ENCODE measurements at places on chromosomes 7 and 10.

DNA sequence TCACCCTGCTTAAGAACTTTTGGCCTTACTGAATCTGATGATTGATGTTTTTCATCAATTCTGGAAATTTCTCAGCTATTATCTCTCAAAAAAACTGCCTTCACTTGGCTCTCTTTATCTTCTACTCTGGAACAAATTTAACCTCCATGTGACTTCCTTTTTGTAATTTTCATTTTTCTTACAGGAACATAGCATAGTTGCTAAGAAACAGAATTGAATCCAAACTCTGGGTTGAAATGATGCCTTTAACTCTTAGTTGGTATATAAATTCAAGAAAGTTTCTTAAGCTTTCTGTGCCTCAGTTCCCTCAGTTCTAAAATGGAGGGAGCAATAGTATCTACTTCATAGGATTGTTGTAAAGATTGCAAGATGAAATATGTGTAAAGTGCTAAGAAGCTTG is 19.8 kb downstream of the GPR141 start:
- ATAC-seq = no peak

DNA sequence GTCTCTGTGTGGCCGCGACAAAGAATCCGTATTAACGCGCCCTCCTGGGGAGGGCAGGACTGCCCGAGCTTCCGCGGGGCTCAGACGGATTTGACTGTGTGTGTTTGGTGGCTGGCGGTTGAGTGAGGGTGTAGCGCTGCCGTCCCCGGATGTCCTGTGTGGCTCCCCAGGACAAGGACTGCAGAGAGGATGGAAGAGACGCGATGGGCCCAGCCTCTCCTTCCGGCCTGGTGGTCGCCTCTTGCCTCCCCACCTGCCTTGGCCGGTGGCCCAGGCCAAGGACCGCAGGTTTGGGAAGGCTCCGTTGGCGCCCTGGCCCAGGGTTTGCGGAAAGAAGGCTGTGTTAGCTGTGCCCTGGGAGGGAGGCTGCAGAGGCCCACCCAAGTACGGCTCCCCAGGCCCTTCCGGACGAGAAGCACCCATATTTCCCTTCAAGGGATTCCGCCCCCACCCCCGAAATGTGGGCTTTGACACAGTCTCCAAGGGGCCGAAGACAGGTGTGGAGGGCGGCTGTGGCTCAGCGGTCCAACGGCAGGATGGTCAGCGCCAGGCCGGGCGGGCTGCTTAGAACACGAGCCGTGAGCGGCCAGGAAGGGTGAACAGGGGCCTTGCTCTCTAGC is 2.3 kb downstream of the UNCX start:
- no peak for ATAC-seq

DNA sequence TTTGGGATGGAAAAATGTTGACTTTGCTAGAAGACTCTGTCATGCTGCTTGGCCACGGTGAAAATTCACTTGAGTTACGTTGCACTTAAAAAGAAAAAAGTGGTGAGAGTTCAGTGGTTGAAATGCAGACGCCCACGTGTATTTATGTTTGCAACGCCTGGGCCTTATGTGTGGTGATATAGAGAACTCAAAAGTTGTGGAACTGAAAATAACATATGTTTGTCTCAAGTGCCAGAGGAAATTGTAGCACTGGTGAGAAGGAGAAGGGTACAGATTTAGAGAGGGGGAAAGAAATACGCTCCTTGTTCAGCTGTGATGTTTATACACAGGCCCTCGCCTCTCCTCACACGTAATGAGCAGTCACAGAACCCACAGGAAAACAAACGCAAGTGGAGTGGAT is 73.6 kb downstream of the EMX2 start:
- no peak for ATAC-seq

DNA sequence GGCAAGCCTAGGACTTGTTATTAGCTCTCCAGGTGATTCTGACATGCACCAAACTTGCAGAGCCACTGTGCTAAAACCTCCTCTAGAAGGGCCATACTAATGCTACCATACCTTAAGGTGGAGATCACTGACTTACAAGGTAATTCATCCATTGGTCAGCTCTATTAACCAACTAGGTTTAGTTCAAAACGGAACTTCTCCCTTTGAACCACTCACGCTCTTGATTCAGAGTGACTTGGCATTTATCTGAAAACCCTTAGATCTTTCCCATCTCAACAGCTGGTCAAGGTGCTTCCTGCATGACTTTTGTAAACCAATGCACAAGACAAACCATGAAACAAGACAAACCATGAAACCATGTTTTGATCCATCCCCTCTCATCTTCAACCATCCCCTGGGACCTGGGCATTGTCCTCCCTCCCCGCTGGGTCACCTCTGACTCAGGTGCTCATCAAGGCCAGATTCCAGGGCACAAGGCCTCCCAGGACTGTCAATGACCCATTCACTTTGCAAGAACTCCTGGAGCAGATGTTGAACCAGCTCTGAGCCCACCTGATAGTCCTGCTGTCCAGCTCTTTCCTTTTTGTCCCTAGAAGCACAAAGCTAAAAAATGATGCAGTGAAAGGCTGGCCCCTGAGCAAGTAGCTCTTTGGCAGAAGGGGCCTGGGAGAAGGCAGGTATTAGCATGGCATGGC is 18.8 kb downstream of the IMPDH1 start:
- ATAC-seq = no peak

DNA sequence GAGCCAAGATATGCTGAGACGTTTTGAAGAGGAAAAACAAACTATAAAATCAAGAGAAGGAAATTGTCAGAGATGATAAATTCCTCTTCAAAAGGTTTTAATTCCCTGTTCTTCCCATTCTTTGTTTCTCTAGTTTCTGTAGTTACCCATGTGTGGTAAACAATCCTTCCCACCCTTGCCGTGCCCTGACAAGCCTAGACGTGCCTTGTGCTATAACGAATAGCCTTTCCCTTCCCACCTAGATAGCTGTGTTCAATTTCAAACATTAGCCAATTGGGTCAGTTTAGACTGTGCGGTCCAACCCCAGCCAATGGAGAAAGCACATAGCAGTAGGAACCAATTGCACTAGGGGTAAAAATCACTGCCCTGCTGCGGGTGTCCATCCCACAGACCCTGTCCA is 138.1 kb downstream of the RALA start:
- ATAC-seq = no peak

GRCh38 chr10:130141878-130142277 is 5.7 kb downstream of the GLRX3 start:
- ATAC-seq = peak; percentile 40

DNA sequence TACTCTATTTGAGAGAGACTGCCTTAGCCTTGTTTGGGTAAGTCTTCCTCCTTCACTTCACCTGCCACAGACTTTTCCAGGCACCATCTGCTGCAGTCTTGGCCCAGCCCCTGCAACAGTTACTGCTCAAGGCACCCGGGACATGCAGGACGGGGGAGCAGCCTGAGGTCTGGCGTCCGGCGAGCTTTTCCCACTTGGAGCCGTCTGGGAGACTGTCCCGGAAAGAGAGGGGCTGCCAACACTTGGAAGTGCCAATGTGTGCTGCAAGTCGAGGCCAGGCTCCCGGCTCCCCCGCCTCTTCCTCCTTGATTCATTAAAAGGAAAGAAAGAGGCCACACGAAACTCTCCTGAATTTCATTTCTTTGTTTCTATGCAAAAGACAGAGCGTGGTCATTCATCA is 13.7 kb downstream of the HTRA1 start:
- ATAC-seq = peak; percentile 11

DNA sequence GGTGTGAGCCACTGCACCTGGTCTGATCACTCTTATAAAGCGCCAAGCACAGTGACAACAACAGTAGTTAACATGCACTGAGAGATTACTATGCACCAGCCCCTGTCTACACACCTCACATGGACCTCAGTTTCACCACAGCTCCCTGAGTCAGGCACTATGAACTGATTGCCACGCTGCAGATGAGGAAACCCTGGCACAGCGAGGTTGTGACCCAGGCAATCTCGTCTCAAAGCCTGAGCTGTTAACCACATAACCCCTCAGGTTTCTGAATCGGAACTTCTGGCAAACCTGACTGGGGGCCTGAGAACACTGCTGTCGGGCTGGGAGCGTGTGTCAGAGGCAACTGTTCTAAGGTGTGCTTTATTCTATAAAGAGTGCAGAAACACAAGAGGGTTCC is 150.8 kb downstream of the RNF216 start:
- ATAC-seq = no peak

- no peak for ATAC-seq
Observed at GRCh38 chr7:139702313-139702731, 75.5 kb downstream of the HIPK2 start.

DNA sequence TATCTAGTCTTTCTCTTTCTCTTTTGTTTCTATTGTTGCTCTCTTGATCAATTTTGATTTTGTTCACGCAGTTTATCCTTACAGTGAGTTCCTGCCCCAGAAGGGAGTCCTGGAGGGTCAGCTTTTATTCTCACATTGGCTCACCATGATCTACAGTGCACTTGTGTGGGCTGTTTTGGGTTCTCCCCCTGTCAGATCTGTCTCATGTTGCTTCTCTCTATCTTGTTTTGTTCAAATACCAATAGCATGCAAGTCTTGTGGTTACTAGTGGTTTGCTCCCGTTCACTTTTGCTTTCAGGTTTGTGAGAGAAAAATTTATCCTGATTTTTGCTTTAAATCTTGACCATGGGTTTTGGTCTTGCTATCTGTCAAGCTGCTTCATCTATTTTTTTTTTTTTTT is 74.3 kb downstream of the PTN start:
- ATAC-seq = no peak

DNA sequence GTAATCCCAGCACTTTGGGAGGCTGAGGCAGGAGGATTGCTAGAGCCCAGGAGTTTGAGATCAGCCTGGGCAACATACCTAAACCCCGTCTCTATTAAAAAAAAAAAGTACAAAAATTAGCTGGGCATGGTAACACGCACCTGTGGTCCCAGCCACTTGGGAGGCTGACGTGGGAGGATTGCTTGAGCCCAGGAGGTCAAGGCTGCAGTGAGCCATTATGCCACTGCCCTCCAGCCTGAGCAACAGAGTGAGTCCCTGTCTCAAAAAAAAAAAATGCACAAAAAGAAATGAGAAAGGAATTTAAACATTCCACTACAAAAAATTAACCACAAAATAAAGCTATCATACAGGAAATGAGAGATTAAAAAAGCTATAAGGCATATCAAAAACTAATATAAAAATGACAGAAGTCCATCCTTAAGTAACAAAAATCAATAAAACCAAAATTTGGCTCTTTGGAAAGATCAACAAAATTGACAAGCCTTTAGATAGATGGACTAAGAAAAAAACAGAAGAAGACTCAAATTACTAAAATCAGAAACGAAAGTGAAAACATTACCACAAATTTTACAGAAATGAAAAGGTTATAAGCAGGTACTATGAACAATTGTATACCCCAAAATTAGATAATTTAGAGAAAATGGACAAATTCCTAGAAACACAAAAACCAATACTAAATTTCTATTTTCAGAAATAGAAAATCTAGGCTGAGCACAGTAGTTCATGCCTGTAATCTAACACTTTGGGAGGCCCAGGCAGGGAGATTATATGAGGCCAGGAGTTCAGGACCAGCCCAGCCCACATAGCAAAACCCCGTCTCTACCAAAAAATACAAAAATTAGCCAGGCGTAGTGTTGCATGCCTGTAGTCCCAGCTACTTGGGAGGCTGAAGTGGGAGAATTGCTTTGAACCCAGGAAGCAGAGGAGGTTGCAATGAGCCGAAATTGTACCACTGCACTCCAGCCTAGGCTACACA is 42.4 kb upstream of the NANOS1 start:
- ATAC-seq = no peak

DNA sequence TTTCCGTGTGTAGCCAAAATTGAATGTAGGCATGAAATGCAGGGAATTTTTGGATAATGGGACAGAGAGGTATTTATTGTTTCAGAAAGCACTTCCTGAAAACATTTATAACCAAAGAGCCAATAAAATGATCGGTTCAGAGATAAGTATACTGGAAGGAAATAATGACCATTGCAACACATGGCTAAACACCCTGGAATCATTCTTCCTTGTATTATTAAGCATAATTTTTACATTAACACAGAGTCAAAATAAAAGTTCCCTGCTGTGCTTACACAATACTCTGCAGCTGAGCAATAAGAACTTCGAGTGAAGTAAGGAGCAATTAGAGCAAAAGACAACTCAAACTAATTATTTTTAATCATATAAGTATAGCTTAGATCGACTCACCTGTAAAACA is 648.3 kb downstream of the TNS3 start:
- ATAC-seq = no peak

DNA sequence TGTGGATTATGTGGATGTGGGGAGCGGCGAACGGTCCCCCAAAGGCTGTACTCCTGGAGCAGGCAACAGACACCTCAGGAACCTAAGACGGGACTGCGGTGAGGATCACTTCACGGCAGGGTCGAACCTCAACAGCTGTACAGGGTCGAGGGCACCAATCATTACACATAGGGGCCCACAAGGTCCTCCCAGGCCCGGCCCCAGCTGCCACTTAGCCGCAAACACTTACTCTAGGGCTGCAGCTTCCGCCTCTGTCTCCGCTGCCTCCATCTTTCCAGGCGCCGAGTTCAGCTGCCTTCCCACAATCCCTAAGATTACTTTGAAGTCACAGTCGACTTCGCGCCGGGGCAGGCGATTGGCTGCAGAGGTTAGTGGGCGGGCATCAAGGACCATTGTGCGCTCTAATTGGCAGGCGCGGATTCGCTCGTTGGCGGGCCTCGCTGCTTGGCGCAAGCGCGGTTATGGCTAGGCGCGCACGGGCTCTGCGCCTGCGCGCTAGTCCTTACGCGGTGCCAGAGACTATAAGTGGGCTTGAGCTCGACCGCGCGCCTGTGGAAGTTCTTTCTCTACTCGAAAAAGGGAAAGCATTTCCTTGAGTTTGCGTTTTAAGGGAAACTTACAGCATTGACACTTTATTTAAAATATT is at the start of gene ZWINT:
ZWINT (minus strand) TSS at position 293 of the 646 bp plus-strand sequence; CDS start at position 270, 23 bp downstream.
- peak; percentile 99 for ATAC-seq

DNA sequence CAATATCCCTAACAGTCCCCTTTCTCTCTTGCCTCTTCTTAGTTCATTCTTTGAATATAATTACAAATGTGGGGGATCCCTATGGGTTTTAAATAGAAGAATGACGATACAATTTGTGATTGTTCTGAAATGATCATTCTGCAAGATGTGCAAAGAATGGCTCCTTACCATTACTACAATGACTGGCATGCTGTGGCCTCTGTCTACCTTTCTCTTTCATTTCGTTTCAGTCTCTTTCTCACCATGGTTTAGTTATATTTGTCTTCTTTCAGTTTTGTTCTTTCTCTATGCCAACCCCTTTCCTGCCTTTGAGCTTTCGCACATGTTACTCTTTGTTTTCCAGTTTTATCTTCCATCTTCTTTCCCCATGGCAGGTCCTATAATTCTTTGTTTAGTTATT is 176.5 kb downstream of the SUGCT start:
- ATAC-seq = no peak
